ENCODE measurements at places on chromosomes 16 and 17. TPM values are rescaled to one million over a fixed set of nuclear protein-coding genes. Genes with fewer than 3 reads are reported as not detected.

Gene DCTPP1
- 16.9 TPM for total RNA-seq

Gene CYBA
- 1,351 TPM for total RNA-seq

Gene GPR179
- not detected for total RNA-seq

Gene SYNGR2
- 62.1 TPM for total RNA-seq

Gene NOD2
- 2.9 TPM for total RNA-seq

Gene CUEDC1
- 3.7 TPM for total RNA-seq

Gene ATP2A1
- 1.3 TPM for total RNA-seq

GRCh38 chr16:65958086-65958485 is 408.4 kb upstream of the CDH5 start:
- DNase-seq = no peak

GRCh38 chr16:79369796-79370195 is 230.7 kb downstream of the MAF start:
- DNase-seq = no peak

GRCh38 chr17:34130544-34130943 is 124.5 kb upstream of the CCL2 start:
- DNase-seq = no peak

DNA sequence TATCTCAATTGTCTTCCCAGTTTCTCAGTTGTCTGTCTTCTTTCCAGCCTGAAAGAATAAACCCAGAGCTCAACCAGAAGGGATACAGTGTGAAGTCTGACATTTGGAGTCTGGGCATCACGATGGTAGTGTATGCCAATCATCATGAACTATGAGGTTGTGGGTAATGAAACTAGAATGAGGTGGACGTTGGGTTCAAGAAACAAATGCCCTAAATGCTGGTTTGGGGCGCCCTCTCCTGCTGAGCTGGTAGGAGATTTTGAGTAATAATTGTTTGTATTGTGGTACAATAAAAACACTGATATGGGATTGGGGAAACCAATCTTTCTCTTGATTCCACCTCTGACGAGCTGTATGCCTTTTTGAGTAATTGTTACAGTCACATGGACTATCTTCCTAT is 110.4 kb downstream of the MAP2K6 start:
- DNase-seq = no peak

DNA sequence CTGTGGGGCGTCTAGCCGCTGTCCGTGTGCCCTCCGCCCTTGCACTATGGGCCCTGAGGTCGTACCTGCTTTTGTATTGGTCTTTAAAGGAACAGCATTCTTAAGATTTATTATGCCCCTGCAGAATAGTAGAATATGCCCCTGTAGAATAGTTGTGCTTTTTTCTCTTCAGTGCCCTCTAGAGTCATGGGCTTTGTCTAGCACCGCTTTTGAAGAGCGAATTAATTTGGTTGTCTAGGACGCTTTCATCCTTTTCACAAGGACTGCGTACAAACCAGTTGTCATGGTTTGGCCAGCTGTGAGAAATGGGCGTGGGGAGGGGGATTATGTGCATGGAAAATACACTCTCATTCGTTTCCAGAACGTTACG is 621 bp downstream of the CEP95 start:
- DNase-seq = no peak

DNA sequence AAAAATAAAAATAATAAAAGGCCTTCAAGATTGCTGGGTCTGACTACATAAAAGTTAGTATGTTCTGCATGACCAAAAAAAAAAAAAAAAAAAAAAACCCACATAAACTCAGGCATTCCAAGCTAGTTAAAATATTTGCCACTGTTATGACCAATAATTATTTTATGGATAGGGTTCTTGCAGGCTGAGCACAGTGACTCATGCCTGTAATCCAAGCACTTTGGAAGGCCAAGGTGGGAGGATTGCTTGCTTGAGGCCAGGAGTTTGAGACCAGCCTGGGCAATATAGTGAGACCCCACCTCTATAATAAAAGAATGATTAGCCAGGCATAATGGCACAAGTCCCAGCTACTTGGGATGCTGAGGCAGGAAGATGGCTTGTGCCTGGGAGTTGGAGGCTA is 8.1 kb downstream of the SCNN1B start:
- DNase-seq = no peak

DNA sequence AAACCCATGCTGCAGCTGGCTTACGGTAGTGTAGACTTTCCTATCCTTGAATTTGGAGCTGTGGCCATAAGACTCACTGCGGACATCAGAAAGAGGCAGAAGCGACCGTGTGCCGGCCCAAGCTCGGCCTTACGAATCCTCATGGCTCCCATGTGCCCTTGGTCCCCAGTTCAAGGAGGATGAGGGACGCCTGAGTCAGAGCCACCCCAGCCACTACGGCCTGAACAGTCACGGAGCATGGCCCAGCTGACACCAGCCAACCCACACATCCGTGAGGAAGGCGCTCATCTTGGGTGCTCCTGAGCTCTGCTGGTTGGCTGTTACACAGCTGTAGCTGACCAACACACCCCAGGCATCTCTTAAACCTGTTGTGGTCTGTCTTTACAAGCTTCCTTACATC is 44.0 kb downstream of the ZCCHC14 start:
- no peak for DNase-seq

- DNase-seq = no peak
Observed at GRCh38 chr17:46190763-46191162, 2.5 kb downstream of the KANSL1 start.

- no peak for DNase-seq
Observed at GRCh38 chr16:1865902-1866690, 5.9 kb downstream of the MEIOB start.

GRCh38 chr17:68731465-68731864 is 130.3 kb upstream of the FAM20A start:
- DNase-seq = no peak

GRCh38 chr16:12268606-12269005 is 292.1 kb downstream of the SNX29 start:
- DNase-seq = no peak

DNA sequence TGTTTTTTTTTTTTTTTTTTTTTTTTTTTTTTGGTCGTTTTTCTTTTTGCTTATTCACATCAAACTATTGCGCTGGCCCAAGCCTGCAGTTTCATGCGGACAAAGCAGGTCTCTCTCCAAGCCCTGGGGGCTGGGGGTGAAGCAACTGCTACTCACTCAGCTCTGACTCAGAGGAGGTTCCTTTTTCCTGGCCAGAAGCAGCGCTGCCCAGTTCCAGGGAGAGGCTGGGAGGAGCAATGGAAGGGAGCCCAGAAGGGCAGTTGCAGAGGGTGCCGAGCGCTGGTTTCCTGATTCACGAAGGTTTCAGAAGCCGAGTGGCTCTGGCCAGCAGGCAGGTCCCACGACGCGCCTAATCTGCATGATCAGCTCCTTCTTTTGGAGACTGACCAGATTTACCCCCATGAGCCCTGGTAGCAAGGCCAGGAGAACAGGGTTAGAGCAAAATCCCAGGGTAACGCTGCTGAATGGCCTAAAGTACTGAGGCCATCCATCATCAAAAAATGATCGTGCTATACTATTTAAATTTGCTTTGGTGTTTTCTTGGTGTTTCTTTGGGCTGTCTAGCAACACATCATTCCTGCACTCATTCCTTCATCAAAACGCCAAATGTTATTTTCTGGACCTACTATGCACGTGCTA is 144.7 kb upstream of the SOX9 start:
- DNase-seq = no peak

DNA sequence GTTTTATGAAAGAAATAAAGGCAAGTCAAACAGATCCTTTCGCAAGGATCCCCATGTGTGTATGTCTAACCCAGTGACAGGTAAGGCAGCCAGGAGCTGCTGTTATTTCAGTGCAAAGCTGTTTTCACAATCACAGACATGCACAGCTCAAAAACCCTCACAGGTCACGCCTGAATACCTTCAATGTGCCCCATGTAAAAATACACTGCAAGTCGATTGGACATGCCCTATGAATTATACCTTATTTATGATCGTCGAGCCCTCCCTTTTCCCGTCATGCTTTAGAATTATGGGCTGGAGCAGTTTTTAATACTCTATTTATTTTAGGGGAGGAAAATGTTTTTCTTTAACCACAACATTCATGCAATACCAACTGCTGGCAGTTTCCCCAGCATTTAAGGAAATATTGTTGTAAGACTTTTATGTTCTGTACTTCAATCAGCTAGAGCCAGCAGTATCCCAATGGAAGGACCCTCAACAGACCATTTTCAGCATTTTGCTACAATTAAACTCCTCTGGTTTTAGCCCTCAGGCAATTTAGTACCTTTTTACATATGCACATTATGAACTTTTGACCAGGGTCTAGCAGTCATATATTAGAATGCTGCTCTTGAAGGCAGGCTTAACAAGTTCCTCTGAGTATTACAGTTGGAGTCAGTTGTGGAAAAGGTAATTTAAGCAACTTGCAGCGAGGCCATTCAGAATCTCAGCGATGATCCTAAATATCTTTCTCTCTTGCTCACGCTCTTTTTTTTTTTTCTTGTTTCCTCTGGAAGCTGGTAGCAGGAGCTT is 362.2 kb downstream of the WWOX start:
- no peak for DNase-seq

- no peak for DNase-seq
Observed at GRCh38 chr17:57201481-57201880, 54.8 kb upstream of the MSI2 start.
